Activated CD4-positive, alpha-beta memory T cell treated with anti-CD3 and anti-CD28 coated beads for 36 hours (primary cell): ENCODE measurements at places on chromosomes 3 and 15.

- DNase-seq, result no peak
Observed at GRCh38 chr15:25238716-25239470, 199.9 kb downstream of the UBE3A start.

GRCh38 chr15:64844576-64845145 lies 2.9 kb downstream of the PLEKHO2 start:
- peak; percentile 48 for DNase-seq

- DNase-seq, result peak; percentile 39
Observed at GRCh38 chr15:76340198-76340802, 3.7 kb downstream of the ISL2 start.

GRCh38 chr15:31435912-31436628 lies 109.4 kb downstream of the KLF13 start:
- peak; percentile 71 for DNase-seq

DNA sequence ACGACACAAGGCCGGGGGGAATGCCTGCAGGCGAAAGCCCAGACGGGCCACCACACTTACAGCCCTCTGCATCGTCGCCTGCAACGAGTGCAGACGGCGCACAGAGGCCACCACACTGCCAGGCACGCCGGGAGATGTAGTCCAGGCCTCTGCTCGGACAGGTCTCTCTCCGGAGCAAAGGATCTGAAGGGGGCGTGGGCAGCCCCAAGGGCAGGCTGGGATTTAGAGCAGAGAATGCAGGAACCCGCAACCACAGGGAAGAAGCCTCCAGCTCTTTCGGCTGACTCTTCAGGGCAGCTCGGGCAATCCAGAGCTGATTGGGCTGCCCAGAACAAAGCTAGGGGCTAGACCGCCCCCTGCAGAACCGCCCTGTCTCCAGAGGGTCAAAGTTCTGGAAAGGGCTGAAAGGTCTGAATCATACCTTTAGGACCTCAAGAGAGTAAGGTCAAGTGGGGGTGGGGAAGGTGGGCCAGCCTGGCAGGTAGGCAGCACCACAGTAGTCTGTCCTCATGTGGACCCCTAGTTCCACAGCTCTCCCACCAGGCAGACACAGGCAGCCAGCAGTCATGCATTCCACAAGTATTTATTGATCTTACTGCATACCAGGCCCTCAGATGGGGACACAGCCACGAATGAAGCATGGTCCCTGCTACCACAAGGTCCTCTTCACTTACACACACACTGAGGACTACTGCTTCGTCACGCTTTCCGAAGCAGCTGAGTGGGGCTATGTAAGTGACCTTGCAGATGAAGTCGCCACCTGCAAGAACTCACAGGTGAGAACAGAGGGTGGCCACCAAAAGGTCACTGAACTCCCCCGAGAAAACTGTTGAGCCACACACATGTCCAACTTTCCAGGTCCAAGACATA lies at the start of gene AMT:
AMT (minus strand) TSS at position 95 of the 870 bp plus-strand sequence; CDS start at position 72, 23 bp downstream.
- no peak for DNase-seq

GRCh38 chr3:40240921-40241320 lies 68.6 kb upstream of the EIF1B start:
- DNase-seq, result no peak

GRCh38 chr3:31095255-31095654 lies 200.8 kb upstream of the GADL1 start:
- no peak for DNase-seq

DNA sequence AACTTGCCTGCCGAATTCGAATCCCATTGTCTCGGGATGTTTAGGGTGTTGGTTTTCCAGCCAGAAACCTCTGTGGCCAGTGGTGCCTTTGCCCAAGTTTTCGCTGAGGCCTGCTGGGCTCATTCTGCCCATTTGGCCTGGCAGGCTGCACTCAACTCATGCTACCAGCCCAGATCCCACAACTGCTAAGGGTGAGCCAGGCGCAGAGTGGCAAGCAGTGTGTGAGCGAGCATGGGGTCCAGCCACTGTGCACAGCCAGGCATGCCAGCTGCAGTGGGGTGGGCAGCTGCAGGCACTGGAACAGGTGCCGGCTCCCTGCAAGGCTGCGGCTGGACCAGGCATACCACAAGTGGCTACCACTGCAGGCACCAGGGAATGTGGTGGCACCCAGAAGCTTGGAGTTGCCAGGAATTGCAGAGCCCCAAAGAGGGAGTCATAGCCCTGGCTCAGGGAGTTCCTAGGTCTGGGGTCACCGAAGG lies 151.4 kb upstream of the P2RY1 start:
- no peak for DNase-seq

- no peak for DNase-seq
Observed at GRCh38 chr15:50786871-50787270, 21.4 kb upstream of the SPPL2A start.

- no peak for DNase-seq
Observed at GRCh38 chr3:120475722-120476377, 25.1 kb upstream of the FSTL1 start.

- DNase-seq, result no peak
Observed at GRCh38 chr15:81962482-81962881, 83.3 kb downstream of the MEX3B start.

DNA sequence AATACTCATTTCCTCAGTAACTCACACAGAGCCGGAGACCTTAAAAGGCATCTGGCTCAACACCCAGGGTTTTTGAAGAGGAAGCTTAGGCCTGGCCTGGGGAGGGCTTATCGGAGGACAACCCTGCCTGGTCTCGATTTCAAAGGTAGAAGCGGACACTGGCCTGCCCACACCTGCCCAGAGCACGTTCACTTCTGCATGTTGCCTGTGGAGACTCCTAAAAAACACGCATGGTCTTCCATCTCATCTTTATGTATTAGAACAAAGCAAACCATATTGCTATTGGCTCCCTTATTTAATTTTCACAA lies 55.5 kb upstream of the FURIN start:
- DNase-seq, result no peak

DNA sequence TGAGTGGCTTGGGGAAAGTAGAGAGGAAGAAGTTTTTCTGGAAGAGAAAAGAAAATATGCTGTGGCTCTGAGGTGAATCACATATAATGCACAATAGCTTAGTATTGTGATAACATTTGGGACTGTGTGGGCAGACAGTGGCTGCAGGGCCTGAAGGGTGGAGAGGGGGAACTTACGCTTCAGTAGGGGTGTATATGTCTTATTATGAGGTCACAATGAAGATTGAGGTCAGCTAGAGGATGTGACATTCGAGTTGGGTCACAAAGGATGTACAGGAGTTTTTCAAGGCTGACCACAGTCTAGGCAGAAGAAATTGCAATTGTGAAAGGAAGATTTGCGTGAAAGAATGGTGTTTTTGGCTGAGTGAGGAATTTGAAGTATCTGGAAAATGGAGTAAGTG lies 414.8 kb downstream of the LPP start:
- DNase-seq, result no peak

DNA sequence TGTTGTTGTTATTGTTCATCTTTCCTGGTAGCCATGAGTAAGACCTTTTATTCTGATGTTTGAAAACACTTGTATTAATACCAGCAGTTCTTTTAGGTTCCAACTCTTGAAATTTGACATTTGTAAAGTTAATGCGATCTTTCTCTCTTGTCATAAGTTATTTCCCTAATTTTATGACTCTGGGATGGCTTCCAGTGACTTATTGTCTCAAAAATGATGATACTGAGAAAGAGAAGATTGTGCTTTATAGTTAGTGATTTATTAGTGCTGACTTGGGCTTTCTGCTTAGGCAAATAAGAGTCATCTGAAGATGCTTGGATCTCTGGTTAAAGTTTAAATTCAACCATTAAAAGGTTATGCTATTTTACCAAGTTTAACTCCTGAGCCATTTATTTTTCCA lies 715.2 kb downstream of the GRM7 start:
- no peak for DNase-seq

GRCh38 chr3:36944012-36944640 lies 728 bp downstream of the TRANK1 start:
- DNase-seq, result peak; percentile 50

DNA sequence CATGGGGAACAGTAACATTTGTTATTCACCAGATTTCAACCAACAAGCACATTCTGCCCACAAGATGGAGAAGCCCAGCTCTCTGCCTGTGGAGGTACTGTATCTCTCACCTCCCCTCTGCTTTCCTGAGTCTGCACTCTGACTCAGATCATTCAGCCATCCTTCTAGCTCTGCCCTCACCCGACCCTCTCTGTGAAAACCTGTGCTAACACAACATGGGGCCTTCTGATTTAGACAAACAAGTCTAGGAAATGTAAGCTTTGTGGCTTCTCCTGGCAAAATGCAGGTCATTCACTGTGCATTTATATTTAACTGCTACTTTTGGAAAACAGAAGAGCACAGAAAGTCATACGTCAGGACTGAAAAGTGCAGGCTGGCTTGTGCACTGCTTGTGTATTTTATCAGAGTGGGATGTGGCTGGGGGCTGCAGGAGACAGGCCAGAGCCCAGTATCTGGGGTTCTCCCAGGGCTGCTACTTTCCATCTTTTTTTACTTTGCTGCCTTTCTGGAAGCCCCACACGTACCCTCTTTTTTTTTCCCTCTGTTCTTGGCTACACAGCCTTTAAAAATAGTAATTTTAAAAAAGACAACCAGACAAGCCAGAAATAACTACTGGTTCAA lies 50.8 kb downstream of the SUSD5 start:
- no peak for DNase-seq

GRCh38 chr3:107950417-107950816 lies 140.4 kb downstream of the CD47 start:
- no peak for DNase-seq

GRCh38 chr3:18745472-18745871 lies 320.3 kb upstream of the SATB1 start:
- no peak for DNase-seq

GRCh38 chr3:176755977-176756376 lies 441.3 kb downstream of the TBL1XR1 start:
- no peak for DNase-seq

DNA sequence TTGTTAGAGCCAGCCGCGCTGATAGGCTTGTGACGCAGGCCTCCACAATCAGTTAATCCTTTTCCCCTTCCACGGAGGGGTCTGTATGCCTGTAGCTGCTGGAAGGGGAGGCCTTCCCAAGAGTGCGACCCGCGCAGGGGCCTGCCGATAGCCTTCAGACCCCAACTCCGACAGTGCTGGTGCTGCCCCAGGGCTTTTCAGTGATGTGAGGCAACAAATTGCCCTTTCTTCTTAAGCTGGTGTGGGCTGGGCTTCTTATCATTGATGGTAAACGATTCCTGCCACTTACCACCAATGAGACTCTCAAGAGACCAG lies 143.4 kb downstream of the CHSY1 start:
- DNase-seq, result no peak

- DNase-seq, result no peak
Observed at GRCh38 chr15:38874464-38874863, 309.9 kb upstream of the RASGRP1 start.

- DNase-seq, result no peak
Observed at GRCh38 chr3:52065264-52065756, 8.9 kb upstream of the DUSP7 start.

DNA sequence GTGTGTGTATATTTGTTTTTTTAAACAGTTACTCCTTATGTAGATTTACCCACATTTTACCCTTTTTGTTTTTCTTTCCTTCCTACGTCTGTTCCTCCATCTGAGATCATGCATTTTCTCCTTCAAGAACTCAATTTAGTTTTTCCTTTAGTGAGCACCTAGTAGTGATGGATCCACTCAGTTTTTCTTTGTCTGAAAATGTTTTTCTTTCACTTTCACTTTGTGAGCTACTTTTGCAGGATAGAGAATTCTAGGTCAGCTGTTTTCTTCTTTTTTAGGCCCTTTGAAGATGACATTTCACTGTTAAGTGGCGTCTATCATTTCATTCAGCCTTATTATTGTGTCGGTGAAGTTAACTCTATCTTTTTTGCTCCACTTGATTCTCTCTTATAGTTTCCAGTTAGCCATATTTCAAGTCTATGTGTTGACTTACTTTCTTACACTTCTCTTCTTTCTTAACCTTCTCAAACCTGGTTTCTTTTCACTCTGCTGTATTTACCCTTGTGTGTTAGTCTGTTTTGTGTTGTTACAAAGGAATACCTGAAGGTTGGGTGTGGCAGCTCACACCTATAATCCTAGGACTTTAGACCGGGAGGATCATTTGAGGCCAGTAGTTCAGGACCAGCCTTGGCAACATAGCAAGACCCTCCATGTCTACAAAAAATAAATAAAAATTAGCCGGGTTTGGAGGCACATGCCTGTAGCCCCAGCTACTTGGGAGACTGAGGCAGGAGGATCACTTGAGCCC lies 55.8 kb downstream of the PRKCI start:
- DNase-seq, result no peak

DNA sequence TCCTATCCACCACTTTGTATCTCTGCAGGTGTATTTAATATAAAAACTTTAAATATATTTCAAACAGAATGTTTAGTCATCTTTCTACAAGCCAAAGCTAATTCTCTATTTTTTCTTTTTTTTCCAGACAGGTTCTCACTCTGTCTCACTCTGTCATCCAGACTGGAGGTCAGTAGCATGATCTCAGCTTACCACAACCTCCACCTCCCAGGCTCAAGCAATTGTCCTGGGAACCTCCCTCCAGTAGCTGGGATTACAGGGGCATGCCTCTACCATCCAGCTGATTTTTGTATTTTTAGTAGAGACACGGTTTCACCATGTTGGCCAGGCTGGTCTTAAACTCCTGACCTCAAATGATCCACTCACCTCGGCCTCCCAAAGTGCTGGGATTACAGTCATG lies 202.6 kb downstream of the VGLL3 start:
- no peak for DNase-seq

DNA sequence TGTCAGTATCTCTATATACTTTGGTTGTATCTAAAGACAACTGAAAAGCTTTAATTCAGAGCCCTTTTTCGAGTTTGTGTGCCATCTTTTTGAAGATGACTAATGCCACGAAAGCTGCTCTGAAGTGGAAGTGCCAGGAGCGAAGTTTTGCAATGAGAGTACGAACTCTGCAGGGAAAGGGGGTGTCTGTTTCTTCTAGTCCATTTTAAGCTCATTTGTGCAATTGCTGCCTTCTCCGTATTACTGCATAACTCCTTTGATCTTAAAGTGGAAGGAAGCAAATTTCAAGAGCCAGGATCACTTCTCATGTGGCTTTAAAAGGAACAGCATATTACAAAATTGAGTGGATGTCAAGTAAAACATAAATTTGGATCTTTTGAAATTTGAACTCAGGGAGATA lies 245.3 kb downstream of the FEZF2 start:
- no peak for DNase-seq

- no peak for DNase-seq
Observed at GRCh38 chr15:58553365-58553918, 121.7 kb downstream of the LIPC start.

GRCh38 chr3:55639896-55640765 lies 153.0 kb upstream of the WNT5A start:
- no peak for DNase-seq

- DNase-seq, result no peak
Observed at GRCh38 chr15:39573287-39573686, 7.6 kb upstream of the THBS1 start.

- peak; percentile 2 for DNase-seq
Observed at GRCh38 chr3:126118591-126118990, 34.7 kb upstream of the SLC41A3 start.

- DNase-seq, result no peak
Observed at GRCh38 chr15:38201714-38202113, 50.9 kb upstream of the SPRED1 start.

GRCh38 chr15:57090496-57090859 lies 172.0 kb downstream of the TCF12 start:
- no peak for DNase-seq
